AML-193 (cell line): ENCODE measurements at places on chromosomes 7 and 10.

DNA sequence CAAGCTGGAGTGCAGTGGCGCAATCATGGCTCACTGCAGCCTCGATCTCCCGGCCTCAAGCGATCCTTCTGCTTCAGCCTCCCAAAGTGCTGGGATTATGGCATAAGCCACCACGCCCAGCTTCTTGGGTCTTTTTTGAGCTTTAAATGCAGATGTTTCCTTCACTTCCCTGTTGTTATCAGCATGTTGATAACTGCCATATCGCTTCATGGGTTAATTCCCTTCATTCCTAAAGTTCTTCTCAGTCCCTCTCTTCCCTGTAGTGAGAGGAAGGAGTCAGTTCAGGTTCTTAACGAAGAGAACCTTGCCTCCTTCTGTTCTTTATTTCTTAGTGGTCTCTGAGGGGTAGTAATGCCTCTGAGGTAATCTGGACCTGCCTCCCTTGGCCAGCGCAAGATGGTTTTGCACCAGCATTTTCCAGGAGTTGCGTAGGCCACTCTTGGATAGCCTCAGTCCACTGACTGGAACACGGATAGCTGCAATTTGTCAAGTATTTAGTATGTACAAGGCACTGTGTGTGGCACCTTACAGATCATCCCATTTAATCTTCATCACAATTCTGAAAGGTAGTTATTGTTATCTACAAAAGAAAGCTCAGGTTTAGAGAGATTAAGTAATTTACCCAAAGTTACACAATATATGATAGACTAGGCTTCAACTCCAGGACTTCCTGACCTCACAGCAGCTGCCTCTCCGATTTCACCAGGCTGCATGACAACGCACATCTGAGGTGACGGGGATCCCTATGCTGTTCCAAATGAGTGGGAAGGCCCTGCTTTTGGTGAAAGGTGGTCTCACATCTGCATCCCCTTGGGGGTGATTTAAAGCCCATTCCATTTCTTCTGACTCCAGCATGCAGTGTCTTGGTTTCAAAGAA lies 60.5 kb downstream of the GATA3 start:
- DNase-seq, result no peak

DNA sequence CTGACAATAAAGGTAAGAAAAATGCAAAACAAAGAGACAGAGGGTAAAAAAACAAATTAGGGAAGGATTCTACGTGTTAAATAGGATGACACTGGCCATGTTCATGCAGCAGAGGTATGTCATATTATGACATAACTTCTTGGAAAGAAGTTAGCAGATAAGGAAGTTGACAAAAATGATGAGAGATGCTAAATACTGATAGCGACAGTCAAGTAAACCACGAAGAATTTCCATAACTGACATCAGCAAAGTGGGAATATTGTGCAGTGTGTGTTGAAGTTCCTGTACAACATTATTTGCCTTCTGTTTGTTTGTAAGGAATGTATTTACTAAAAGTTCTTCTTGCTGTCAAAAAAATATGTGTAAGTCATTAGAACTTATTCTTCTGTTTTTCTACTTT lies 29.5 kb downstream of the MDH2 start:
- DNase-seq, result no peak

GRCh38 chr10:78406648-78407008 lies 373.0 kb downstream of the RPS24 start:
- DNase-seq, result no peak

DNA sequence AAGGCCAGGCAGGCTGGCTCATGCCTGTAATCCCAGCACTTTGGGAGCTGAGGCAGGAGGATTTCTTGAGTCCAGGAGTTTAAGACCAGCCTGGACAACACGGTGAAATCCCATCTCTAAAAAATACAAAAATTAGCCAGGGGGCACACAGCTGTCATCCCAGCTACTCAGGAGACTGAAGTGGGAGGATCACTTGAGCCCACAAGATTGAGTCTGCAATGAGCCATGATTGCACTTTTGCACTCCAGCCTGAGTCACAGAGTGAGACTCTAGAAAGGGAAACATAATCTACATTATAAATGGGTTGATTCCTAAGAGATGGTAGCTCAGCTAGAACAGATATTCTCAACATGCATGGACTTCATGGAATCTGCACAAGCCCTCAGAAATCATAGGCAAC lies 6.3 kb upstream of the LIPF start:
- no peak for DNase-seq

- DNase-seq, result no peak
These were observed 5.8 kb downstream of the USP54 start for GRCh38 chr10:73585327-73585726.

- no peak for DNase-seq
These were observed 111.3 kb upstream of the DNAJB12 start for GRCh38 chr10:72466018-72466417.

- DNase-seq, result no peak
These were observed 252.8 kb downstream of the TRIL start for GRCh38 chr7:28705350-28705749.

GRCh38 chr7:128777156-128778123 lies 1.8 kb upstream of the OPN1SW start:
- no peak for DNase-seq

DNA sequence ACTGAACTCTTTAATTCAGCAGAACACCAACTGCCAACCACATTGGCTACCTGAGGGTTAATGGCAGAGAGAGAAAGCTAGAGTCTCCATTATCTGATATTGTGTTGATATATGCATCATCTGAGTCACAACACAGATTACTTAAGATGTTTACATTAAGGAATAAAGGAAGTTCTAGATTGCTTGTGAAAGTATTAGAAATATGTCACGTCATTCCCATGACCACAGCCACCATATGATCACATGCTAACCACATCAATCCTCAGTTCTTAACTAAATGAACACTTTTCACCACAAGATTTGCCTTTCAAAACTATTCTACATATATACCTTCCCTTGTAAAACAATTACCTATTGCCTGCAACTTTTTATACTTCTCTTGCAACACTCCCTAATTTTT lies 337.9 kb downstream of the FGFR2 start:
- no peak for DNase-seq

DNA sequence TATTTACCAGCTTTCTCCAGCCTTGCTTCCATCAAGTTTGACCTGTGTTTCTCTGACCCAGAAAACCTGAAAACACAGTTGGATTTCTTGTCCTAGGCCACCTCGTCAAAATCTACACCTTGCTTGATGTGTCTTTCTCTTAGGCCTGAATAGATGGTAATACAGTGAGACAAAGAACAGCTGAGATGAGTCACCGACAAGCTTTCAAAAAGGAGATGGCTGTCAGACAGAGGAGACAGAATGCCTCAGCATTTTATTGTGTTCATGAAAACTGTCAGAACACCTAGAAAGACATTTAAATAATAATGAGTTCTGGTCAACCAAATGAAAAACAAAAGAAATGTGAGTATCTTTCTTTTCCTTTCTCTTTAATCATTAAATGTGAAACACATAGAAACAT lies 119.7 kb upstream of the SORCS1 start:
- no peak for DNase-seq

DNA sequence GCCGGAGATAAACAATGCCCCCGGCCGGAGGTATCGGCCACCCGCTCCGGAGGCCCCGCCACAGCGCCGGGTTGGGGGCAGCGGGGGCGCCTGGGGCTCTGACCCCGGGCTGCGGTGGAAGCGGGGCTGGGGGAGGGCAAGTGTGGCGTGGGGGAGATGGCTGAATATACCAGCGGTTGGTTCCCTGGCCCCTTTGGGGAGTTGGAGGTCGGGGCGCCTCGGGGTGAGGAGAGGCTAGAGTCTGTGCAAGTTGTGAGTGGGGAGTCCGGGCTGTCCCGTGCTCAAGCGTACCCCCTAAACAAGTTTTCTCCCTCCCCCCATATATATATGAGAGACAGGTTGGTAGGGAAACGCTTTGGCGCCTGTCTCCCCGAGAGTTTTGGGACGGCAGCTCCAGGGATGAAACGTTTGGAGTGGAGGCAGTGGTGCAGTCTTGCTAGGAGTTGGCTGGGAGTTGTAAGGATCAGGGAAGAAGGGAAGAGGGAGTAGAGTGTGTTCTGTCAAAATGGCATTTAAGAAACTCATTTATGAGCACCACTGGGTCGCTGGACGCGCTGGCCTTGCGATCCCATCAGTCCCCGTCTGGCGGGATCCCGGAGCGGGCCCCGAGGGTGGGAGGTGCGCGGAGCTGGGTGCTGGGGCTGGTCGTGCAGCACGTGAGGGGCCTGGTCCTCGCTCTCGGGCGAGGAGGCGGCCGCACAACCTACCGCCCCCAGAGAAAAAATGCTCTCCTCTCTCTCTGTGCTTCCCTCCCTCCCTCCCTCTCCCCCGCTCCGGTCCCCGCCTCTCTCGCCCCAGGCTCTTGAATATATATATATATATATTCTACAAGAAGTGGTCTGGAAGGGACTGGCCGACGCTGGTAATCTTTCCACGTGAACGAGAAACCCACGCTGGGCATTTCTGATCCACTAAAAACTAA lies 1.1 kb downstream of the TET1 start:
- no peak for DNase-seq

GRCh38 chr10:72010234-72010973 lies 46.2 kb downstream of the CHST3 start:
- no peak for DNase-seq

DNA sequence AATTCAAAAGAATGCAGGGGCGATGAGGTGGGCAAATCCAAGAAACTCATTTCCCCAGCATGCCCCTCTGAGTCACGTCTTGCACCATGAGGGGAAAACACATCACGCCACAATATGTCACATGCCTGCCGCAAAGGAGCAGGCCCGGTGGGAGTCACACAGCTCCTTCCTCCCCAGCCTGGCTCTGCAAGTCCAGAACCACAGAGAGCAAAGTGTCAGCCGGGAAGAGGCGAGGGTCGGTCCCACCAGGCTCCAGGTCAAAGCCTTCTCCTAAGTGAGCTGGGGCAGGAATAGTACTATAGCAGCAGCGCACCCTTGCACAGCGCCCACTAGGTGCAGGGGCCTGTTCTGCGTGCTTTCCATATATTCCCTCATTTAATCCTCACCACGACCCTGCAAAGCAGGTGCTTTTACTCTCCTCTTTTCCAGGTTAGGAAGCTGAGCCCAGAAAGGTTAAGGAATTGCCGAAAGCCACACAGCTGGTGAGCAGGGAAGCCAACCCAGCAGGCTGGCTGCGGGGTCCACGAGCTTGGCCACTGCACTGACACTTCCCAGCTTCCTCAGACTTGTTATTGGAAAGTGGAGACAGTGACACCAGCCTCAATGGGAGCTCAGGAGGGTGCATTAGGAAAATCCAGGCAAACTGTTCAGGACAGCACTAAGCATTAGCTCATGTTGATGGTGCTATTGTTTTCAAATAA lies 94.0 kb upstream of the ZMIZ1 start:
- DNase-seq, result peak; percentile 55

DNA sequence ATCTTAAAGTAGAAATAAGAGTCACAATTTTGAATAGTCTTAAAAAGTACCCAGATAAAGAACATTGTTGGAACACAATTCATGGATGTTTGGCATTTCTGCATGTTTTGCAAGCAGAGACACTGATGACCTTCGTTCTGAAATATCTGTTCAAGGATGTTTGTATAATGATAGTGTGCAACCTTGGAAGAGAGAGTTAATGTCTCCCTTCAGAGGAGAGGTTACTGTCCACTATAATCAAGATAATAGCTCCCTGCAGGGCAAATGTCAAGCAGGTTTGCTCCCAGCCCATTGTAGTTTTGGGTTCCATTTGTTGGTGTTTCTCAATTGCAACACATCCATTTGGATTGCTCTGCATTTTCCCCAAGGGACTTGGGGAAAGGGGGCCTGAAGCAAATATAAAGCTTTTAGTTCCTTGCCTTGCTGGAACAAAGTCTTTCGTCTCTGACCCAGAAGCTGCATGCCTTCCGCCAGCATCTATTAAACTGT lies 45.2 kb downstream of the COL1A2 start:
- no peak for DNase-seq

- DNase-seq, result no peak
These were observed 77.5 kb upstream of the KMT2E start for GRCh38 chr7:104936546-104936945.

DNA sequence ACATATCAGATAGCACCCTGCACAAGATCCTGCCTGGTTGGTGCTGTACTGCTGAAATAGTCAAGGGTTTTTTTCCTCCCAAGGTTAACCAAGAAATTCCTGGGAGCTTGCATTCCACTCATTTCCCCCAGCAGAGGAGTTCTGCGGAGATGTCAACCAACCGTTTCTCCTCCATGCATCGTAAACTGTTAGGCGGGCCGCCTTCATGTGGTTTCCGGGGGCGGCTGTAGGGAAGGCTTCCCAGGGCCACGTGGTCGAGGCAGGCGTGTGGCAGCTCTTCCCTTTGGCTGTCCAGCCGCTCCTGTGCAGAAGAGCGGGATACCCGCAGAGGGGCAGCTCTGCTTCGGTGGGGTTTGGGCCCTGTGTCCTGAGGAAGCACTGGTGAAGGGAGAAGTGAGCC lies 113.7 kb downstream of the RGS10 start:
- no peak for DNase-seq

DNA sequence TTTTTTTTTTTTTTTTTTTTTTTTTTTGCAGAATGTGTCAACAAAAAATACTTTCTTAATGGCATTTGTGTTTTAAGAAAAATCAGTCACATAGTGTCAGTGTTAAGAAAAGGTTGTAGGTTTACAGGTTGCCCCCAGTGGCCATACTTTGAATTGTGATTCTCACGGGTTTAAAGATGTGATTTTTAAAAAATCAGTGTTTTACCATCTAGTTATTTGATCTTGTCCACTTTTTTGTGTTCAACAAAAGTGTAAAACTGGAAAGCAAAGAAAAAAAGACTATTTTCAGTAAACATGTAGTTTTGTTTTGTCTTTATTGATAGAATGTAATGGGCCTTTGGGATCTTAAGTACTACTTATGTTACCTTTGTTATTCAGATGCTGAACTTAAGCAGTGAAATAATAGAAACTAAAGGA lies 25.7 kb downstream of the SUV39H2 start:
- peak; percentile 60 for DNase-seq

DNA sequence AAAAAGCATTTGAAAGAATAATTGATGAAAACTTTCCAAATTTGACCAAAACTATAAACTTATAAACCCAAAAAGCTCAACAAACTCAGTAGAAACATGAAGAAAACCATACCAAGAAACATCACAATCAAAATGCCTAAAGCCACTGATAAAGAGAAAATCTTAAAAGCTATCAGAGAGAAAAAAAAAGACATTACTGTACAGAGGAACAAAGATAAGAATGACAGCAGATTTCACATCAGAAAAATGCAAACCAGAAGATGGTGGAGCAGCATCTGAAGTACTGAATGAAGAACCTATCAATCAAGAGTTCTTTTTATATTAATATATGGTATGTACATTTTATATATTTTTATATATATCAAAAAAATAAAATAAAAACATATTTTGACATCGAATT lies 2.4 kb upstream of the GPAM start:
- no peak for DNase-seq

DNA sequence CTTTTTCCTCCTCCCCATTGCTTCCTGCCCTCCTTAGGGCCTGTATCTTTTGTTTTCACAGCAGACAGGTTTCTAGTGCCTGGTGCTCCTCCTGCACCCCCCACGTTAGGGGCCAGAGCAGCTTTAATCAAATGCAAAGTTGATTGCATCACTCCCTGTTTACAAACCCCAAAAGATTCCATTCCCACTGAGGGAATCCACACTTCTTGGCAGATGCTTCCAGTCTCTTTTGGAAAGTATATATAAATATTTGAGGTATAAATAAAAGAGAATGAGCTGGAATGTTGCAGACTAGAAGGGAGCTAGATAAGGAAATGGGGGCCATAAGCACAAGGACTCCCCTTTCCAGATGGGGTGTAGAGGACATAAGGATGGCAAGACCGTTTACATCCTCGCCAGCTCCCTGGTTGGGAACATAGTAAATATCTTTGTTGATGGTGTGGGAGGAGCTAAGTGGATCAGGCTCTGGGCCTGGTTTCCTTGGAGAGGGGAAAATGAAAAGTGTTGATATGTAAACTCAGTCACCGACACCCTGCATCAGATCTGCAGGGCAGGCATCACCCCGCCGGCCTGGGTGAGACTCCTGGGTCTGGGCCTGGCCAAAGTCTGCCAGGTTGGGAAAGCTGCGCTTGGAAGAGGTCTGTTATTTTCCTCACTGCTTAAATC lies 6.2 kb downstream of the RARRES2 start:
- no peak for DNase-seq
